ENCODE measurements at places on chromosomes 1 and 21.
A peak's percentile ranks its signal among the peaks of the same experiment; 100 is the strongest.

- no peak for DNase-seq
Observed at GRCh38 chr1:53080769-53081168, 18.8 kb downstream of the PODN start.

GRCh38 chr1:46677339-46677738 lies 5.7 kb downstream of the TEX38 start:
- DNase-seq: no peak

GRCh38 chr1:158607296-158607695 lies 2.2 kb downstream of the OR10Z1 start:
- DNase-seq: no peak

DNA sequence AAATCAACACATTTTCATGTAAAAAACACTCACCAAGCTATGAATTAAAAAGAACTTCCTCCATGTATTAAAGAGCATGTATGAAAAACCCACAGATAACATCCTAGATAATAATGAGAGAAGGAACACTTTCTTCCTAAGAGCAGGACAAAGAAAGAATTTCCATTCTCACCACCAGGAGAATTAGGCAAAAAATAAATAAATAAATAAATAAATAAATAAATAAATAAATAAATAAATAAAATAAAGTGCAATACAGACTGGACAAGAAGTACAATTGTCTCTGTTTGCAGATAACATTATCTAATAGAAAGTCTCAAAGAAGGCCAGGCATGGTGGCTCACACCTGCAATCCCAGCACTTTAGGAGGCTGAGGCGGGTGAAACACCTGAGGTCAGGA lies 218.2 kb downstream of the BRINP3 start:
- DNase-seq: no peak

DNA sequence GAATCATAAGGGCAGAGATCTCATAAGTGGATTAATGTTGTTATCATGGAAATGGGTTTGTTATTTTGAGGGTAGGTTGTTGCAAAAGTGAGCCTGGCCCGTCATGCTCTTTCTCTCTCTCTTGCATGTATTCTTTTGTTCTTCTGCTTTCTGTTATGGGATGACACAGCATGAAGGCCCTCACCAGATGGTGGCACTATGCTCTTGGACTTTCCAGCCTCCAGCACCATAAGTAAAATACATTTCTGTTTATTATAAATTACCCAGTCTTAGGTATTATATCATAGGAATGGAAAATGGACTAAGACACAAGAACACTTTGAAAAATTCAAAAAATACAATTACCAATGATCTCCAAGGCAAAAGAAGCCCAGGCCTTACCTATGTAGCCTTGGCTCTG lies 676.1 kb downstream of the PTPRU start:
- no peak for DNase-seq

- DNase-seq: peak; percentile 42
Observed at GRCh38 chr1:94061513-94062443, 59.2 kb downstream of the ABCA4 start.

- DNase-seq: no peak
Observed at GRCh38 chr1:9231648-9232332, 2.8 kb upstream of the H6PD start.

- no peak for DNase-seq
Observed at GRCh38 chr1:76257823-76258222, 183.3 kb downstream of the ST6GALNAC3 start.

- DNase-seq: no peak
Observed at GRCh38 chr1:229432905-229433304, 989 bp downstream of the ACTA1 start.

Measured in GM12891 (cell line).